Stimulated activated CD4-positive, alpha-beta T cell treated with anti-CD3 and anti-CD28 coated beads, TNF-alpha, amount 100 ng/mL, for 4 hours (primary cell): ENCODE measurements at places on chromosomes 2 and 18.

GRCh38 chr2:204024906-204025475, 88.4 kb downstream of the ICOS start:
- DNase-seq = no peak

GRCh38 chr18:58544179-58544578, 84.7 kb downstream of the ALPK2 start:
- no peak for DNase-seq

DNA sequence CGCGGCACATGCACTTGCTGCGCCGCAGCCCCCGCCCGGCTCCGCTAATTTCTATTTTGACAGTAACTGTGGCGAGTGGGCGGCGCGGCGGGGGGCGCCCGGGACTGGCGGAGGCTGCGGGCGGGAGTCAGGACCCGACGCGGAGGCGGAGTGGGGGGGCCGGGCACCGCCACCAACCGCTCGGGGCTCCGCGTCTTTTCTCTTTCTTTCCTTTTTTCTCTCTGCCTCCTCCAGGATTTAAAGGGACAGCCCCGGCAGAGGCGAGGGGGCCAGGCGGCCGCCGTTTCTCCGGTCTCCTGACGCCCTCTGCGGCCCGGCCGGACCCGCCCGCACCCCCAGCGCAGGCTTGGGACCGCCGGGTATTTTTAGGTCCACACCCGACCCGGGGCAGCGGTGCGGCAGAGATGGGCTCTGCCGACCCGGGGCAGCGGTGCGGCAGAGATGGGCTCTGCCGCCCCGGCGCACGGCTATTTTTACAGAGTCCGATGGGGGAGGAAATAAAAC, 460 bp upstream of the ZBTB7C start:
- no peak for DNase-seq

- DNase-seq = no peak
These were observed 81.5 kb upstream of the SMAD2 start for GRCh38 chr18:48011926-48012465.
